ENCODE measurements at places on chromosomes 16 and 17.

DNA sequence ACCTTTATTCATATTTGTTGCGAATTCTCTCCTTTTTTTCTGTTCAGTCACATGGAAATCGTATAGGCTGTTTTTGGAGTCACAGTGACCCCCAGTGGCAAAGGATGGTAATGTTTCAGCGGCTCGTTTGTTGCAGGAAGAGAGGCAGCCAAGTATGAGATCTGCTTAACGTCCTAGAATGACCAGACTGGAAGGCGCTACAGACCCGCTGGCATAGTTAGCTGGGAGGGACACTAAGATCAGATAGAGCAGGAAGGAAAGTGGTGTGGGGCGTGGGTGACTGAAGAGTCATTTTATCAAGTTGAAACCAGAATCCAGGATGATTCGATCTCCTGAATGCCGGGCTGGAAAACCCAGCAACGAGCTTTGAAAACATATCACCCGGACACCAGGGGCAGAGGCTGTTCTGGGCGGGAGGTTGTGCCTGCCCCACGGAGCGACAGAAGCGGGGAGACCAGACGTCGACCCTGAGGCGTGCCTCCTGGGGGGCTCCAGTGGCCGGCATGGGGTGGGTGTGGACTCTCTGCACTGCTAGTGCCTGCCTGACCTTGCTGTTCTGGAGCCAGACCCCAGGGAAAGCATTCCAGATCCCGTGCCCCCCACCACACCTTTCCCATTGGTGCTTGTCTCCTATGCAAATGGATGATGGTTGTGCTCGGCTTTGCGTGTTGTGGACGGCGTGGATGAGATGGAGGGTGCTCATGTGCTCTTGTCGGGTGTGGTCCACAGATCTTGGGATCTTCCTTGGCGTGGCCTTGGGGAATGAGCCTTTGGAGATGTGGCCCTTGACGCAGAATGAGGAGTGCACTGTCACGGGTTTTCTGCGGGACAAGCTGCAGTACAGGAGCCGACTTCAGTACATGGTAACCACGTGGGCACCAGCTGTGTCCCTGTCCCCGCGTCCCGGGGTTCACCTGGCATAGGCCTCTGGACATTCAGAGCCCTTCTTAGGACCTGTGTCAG lies 7.7 kb downstream of the IL34 start:
- DNase-seq, result no peak

- DNase-seq, result no peak
Observed at GRCh38 chr17:80745183-80745582, 200.5 kb downstream of the RPTOR start.

DNA sequence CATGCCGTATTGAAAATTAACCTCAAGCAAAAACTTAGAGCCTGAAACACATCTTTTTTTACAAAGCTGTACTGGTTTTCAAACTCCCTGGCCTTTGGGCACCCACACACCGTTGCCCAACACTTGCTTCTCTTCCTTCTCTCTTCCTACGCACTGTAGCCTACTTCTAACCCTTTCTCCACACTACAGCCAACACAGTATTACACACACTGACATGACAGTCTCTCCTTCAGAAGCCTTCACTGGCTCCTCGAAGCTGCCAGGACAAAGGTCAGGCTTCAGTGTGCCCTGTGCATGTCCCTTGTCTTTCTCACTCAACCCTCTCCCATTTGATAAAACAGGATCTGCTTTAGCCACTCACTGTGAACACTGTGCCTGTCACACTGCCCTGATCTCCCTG lies 8.0 kb downstream of the FANCA start:
- no peak for DNase-seq

- DNase-seq, result peak; percentile 67
Observed at GRCh38 chr17:6350806-6351205, 84.1 kb downstream of the AIPL1 start.

- no peak for DNase-seq
Observed at GRCh38 chr17:76404256-76404655, 19.8 kb downstream of the SPHK1 start.

GRCh38 chr16:55562936-55563335 lies 3.5 kb upstream of the CAPNS2 start:
- no peak for DNase-seq

GRCh38 chr17:8836821-8837562 lies 30.5 kb downstream of the PIK3R6 start:
- DNase-seq, result peak; percentile 52

DNA sequence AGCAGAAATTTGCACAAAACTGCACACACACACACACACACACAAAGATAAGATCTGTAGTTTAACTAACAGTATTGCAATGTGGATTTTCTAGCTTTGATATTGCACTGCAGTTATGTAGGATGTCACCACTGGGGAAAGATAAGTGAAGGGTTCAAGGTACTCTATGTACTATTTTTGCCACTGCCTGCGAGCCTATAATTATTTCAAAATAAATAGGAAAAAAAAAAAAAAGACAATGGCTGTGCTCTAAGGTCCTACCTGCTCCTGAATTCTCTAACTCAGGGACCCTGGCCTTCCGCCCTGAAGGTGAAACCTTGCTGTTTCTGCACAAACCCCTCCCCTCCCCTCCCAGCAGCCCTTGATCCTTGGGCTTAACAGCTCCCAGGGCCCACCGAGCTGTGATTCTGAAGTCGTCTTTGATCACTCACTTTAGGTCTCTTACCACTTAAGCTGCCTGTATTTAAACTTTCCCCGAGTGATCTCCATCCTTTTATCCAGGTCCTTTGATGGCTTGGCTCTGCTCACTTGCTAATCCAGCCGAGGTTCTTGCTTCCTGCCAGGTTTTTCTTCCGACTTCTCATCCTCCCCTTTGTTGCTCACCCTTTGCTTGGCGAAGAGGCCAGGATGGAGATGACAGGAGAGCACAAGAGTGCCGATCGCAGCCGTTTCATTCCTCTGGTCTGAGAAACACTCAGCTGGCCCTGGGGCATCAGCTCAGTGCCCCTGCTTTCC lies 37.7 kb downstream of the TMEM114 start:
- DNase-seq, result no peak

DNA sequence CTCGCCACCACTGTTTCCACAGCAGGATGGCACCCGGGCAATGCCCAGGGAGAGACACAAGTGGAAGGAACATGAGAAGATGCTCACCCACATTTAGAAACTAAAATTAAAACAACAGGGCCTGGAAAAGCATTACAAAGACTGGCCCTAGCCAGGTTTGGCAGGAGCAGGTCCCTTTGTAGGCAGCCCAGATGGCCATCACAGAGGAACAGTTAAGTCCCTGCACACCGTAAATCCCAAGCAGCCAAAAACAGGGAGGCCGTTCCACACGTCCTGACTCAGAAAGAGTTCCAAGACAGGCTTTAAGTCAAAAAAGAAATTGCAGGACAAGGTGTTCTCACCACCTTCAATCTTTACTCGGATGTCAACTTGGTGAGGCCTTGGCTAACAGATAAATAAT lies 127.1 kb downstream of the DYNLRB2 start:
- DNase-seq, result no peak

GRCh38 chr16:75461575-75461974 lies 2.9 kb downstream of the TMEM170A start:
- no peak for DNase-seq
